ENCODE measurements at places on chromosomes 11 and 22. TPM values are rescaled to one million over a fixed set of nuclear protein-coding genes. Genes with fewer than 3 reads are reported as not detected.

Gene LIF
- 34.8 TPM for total RNA-seq

Gene CDC45
- total RNA-seq = not detected

Gene ARHGEF17
- total RNA-seq = 49.8 TPM

Gene PHLDA2
- 6.8 TPM for total RNA-seq

Gene ALDH3B1
- 14.6 TPM for total RNA-seq

Gene PHLDB1
- total RNA-seq = 562 TPM

Gene ANGPTL5
- 0.58 TPM for total RNA-seq

All from mesenteric fat pad (tissue), 1 donor.